ENCODE measurements at places on chromosomes 3 and 15.

DNA sequence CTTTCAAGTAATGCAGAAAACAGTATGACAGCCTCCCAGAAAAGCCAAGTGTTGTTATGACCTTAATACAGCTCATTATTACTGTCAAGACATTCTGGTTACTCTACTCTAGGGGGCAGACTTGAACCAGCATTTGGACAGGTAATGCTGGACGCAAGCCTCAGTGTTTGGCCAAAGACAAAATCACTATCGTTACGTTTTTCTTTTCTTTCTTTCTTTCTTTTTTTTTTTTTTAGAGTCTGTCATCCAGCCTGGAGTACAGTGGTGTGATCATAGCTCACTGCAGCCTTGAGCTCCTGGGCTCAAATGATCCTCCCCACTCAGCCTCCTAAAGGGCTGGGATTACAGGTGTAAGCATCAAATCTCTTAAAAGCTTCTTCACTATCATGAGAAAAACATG lies 29.4 kb upstream of the TMEM45A start:
- no peak overlapping the region for H3K27ac ChIP-seq
- peaks cover 11% of the 10 kb centered on the region for H3K4me1 ChIP-seq
- no peak overlapping the region for H3K4me3 ChIP-seq
- H3K36me3 ChIP-seq = no peaks in the 10 kb centered on the region
- no peak for DNase-seq

DNA sequence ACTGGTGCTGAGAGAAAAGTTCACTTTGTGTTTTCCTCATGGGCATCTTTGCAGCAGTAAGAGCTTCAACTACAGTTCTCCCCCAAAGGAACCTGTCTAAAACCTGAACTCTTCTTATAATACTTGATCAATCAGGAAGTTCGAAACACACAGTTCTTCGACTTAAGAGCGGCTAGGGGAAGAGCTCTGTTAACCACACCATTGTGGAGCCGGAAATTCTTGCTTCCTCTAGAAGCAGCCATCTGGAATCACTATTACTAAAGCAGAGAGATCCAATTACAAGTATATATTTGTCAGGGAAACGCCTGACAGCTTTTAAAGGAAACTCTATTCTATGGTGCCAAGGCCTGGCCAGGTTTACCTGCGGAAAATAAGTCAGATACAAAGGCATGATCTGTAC lies 337.3 kb upstream of the CBLB start:
- H3K4me3 ChIP-seq = peak overlapping the region; percentile 54
- H3K4me1 ChIP-seq = peaks cover 58% of the 10 kb centered on the region
- no peaks in the 10 kb centered on the region for H3K27me3 ChIP-seq
- no peak for DNase-seq

GRCh38 chr3:37945807-37946530 lies 44.6 kb upstream of the VILL start:
- H3K4me3 ChIP-seq = no peak overlapping the region
- no peak for DNase-seq
- no peaks in the 10 kb centered on the region for H3K27me3 ChIP-seq
- no peaks in the 10 kb centered on the region for H3K36me3 ChIP-seq
- H3K27ac ChIP-seq = no peak overlapping the region

DNA sequence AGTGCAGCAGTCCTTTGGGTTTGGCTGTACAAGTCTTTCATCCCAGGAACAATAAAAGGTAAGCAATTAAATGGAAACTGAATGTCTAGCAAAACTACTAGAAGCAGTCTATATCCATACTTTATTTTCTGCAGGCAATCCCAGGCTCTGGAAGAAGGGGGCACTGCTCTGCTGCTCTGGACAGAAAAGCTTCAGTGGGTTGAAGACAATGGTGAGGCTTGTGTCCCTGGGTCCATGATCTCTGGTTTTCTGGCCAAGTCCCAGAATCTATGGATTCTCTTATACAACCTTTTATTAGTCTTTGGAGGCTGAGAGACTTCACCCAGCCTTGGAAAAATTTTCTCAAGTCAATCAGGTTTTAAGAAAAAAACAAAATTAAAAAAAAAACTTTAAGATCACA lies 35.6 kb downstream of the SCAP start:
- no peak for DNase-seq
- H3K4me1 ChIP-seq = peaks cover 6% of the 10 kb centered on the region
- H3K4me3 ChIP-seq = no peak overlapping the region
- no peaks in the 10 kb centered on the region for H3K27me3 ChIP-seq
- H3K36me3 ChIP-seq = peaks cover 18% of the 10 kb centered on the region

- no peaks in the 10 kb centered on the region for H3K36me3 ChIP-seq
- no peaks in the 10 kb centered on the region for H3K4me1 ChIP-seq
- no peak for DNase-seq
These were observed 203.1 kb downstream of the MINAR1 start for GRCh38 chr15:79635149-79635771.

DNA sequence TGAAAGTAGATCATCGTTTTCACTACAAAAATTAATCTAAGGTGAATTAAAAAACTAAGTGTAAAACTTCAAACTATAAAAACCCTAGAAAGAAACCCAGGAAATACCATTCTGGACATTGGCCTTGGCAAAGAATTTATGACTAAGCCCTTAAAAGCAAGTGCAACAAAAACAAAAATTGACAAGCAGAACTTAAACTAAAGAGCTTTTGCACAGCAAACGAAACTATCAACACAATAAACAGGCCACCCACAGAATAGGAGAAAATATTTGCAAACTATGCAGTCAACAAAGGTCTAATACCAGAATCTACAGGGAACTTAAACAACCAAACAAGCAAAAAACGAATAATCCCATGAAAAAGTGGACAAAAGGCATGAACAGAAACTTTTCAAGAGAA lies 302.0 kb downstream of the CHST2 start:
- no peak overlapping the region for H3K27ac ChIP-seq
- no peak overlapping the region for H3K4me3 ChIP-seq
- no peak for DNase-seq
- no peaks in the 10 kb centered on the region for H3K36me3 ChIP-seq

GRCh38 chr15:71366926-71367325 lies 251.7 kb downstream of the THSD4 start:
- no peak overlapping the region for H3K27ac ChIP-seq
- H3K4me1 ChIP-seq = no peaks in the 10 kb centered on the region
- peaks cover 11% of the 10 kb centered on the region for H3K36me3 ChIP-seq
- DNase-seq = no peak
- no peak overlapping the region for H3K4me3 ChIP-seq
- peaks cover 6% of the 10 kb centered on the region for H3K27me3 ChIP-seq

DNA sequence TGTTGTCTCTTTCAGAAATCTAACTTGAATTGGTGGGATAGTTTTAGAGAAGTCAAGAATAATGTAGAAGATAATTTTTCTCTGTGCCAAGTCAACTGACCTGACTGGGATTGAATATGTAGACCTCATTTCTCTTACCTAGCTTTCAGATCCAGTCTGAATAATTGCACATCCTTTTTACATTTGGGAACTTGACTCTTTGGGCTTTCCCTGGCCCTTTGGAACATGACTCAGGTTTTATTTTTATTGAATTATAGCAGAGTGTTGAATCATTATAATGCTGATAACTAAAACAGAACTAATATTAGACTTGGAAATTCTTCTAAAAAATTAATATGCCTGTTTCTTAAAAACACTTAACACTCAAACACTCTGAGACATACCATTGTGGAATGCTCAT lies 76.5 kb downstream of the PFN2 start:
- H3K4me1 ChIP-seq = no peaks in the 10 kb centered on the region
- H3K4me3 ChIP-seq = no peak overlapping the region
- H3K36me3 ChIP-seq = peaks cover 2% of the 10 kb centered on the region

- H3K27ac ChIP-seq = no peak overlapping the region
- no peak overlapping the region for H3K4me3 ChIP-seq
- H3K27me3 ChIP-seq = no peaks in the 10 kb centered on the region
- DNase-seq = no peak
These were observed 123.8 kb downstream of the TAFA4 start for GRCh38 chr3:68808563-68808962.

DNA sequence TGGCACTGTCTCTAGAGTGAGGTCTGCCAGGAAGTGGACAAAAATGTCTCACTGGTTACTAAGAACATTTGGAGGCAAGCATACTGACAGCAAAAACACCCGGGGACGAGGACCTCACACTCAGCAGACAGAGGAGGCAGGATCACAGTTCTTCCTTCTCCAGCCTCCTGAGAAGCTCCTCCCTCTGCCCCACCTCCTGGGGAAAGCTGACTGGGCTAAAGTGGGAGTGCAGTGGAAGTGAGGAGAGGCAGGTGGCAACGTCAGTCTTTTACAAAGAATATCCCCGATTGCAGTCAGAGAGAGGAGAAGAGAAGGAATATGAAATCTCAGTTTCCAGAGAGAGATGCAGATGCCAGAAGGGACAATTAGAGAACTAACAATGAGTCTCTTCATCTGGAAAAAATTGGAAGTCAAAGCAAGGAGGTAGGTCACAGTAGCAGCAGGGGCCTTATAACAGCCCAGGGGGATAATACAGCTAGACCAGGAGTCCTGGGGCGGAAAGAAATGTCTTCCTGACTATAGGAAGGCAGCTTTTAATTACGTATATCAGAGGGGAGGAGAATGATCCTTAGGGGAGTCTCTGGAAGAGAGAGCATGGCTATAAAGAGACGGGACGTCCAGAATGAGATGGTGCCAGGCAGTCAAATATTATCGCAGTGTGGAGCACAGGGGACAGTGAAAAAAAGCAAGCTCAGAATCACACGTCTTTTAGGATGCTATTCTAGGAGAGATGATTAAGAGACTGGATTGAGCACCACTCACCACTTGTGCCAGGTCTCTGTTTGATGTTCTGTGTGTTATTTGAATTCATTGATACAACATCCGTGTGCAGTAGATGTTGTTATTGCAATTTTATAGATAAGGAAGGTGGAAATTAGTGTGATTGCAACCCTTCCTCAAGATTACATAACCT lies 47.2 kb downstream of the LEO1 start:
- H3K4me1 ChIP-seq = no peaks in the 10 kb centered on the region
- H3K4me3 ChIP-seq = no peak overlapping the region
- H3K36me3 ChIP-seq = peaks cover 14% of the 10 kb centered on the region
- H3K27ac ChIP-seq = no peak overlapping the region
- no peak for DNase-seq
- no peaks in the 10 kb centered on the region for H3K27me3 ChIP-seq

- H3K27ac ChIP-seq = no peak overlapping the region
- DNase-seq = no peak
- H3K4me1 ChIP-seq = no peaks in the 10 kb centered on the region
- peaks cover 12% of the 10 kb centered on the region for H3K36me3 ChIP-seq
These were observed 150.1 kb downstream of the ATG7 start for GRCh38 chr3:11422291-11422690.

DNA sequence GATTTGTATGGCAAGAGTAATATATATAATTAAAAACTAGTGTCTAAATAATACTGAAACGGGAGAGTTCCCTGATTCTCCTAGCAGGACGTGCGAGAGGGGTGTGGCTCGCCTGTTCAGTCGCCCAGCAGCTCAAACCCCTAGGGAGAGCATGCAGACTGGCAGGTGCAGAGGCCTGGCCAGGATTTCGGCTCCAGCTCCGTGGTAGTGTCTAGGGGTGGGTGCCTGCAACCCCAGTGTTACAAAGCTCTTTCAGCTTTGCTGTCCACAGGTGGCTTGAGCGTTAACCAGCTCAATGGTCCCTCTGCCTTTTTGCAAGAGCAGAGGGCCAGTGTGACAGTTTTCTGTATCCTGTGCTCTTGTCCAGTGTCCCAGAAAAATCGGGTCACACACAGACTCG lies 226.6 kb downstream of the ALCAM start:
- DNase-seq = no peak
- H3K36me3 ChIP-seq = no peaks in the 10 kb centered on the region
- H3K4me3 ChIP-seq = no peak overlapping the region

- H3K36me3 ChIP-seq = no peaks in the 10 kb centered on the region
- H3K27me3 ChIP-seq = no peaks in the 10 kb centered on the region
These were observed 1011.8 kb upstream of the GBE1 start for GRCh38 chr3:82773207-82773606.

GRCh38 chr3:126963261-126964190 lies 19.4 kb upstream of the PLXNA1 start:
- H3K4me1 ChIP-seq = no peaks in the 10 kb centered on the region
- H3K4me3 ChIP-seq = no peak overlapping the region
- no peak for DNase-seq

DNA sequence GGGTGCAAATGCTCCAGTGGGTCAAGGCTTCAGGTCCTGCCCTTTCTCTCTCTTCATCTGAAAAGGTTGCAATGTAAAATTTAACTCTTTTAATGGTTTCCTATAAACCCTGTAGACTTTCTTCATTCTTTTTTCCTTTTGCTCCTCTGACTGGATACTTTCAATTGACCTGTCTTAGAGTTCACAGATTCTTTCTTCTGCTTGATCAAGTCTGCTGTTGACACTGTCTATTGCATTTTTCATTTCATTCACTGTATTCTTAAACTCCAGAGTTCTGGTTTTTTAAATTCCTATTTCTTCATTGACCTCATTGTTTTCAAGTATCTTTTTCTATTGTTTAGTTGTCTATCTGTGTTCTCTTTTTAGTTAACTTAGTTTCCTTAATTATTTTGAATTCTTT lies 82.1 kb downstream of the FAM227B start:
- H3K27ac ChIP-seq = no peak overlapping the region
- no peaks in the 10 kb centered on the region for H3K4me1 ChIP-seq
- no peaks in the 10 kb centered on the region for H3K27me3 ChIP-seq
- no peaks in the 10 kb centered on the region for H3K36me3 ChIP-seq
- no peak for DNase-seq

GRCh38 chr3:53850895-53851294 lies 4.5 kb downstream of the IL17RB start:
- no peak overlapping the region for H3K27ac ChIP-seq
- peaks cover 20% of the 10 kb centered on the region for H3K27me3 ChIP-seq
- H3K36me3 ChIP-seq = no peaks in the 10 kb centered on the region

GRCh38 chr3:142680710-142681109 lies 43.1 kb upstream of the TRPC1 start:
- no peak for DNase-seq
- H3K4me3 ChIP-seq = no peak overlapping the region
- H3K4me1 ChIP-seq = no peaks in the 10 kb centered on the region
- no peaks in the 10 kb centered on the region for H3K27me3 ChIP-seq

GRCh38 chr3:117217760-117218316 lies 508.3 kb downstream of the TUSC7 start:
- DNase-seq = no peak
- H3K4me3 ChIP-seq = no peak overlapping the region
- H3K4me1 ChIP-seq = no peaks in the 10 kb centered on the region
- no peaks in the 10 kb centered on the region for H3K27me3 ChIP-seq
- H3K36me3 ChIP-seq = no peaks in the 10 kb centered on the region
- no peak overlapping the region for H3K27ac ChIP-seq

DNA sequence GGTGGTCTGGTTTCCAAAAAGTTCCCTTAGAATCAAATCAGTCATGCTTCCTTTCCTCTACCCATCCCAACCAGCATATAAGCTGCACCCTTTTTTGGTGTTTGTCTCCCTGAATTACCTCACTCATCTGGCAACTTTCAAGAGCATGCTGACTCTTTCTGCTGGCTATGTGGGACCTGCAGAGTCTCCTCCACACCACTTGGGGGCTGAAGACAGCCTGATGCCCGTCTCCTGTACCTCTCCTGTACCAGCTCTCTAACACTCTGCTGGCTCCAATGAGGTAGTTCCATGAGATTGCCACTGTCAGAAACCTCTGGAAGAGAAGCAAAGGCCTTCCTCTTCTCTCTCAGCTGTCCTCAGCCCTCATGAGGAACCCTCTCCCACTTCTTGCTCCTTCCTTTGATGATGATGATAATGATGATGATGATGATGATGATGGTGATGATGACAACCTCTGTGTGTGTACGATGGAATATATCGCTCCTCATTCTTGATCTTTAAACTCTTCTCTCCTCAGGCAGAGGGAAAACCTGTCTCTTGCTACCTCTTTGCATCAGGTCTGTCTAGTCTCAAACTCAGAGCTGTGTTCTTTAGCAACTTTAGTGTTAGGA lies 257.5 kb downstream of the ZNF621 start:
- no peak overlapping the region for H3K4me3 ChIP-seq
- H3K27ac ChIP-seq = no peak overlapping the region
- no peaks in the 10 kb centered on the region for H3K36me3 ChIP-seq
- H3K27me3 ChIP-seq = peaks cover 5% of the 10 kb centered on the region
- DNase-seq = no peak
